ENCODE measurements at places on chromosomes 13 and 19.
A peak's percentile ranks its signal among the peaks of the same experiment; 100 is the strongest.

- DNase-seq: peak; percentile 73
Measured at GRCh38 chr19:17289489-17289888, 7.8 kb downstream of the ANKLE1 start.

DNA sequence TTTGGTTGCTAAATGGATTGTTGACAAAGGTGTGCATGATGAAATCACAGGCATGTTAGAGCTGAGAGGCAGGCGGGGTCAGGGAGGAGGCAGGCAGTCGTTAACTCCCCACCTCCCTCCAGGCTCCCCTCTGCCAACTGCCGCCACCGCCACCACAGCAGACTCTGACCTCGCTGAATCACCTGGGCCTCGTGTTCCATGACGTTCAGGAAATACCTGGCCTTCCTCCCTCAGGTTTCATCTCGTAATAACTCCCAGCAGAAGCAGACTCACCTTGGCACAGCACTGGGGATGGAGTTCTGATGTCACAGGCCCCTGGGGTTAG, 198.5 kb downstream of the KATNAL1 start:
- no peak for DNase-seq

DNA sequence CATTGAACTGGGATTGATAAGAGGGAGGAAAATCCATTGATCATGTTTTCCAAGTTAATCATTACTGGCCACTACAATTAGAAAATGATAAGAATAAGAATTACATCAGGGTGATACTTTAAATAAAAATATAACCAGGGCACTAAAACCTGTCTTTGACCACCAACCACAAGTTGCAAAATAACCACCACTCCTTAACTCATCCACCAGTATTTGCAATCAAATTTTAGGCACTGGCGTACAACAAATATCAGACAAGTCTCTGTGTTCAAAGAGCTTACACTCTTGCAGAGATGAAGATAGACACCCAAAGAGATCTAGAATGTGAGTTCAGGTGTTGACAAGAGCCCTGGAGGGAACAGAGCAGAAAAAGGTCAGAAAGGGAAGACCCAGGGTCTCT, 514 bp downstream of the CEACAM3 start:
- DNase-seq: no peak

- DNase-seq: no peak
Measured at GRCh38 chr19:47070756-47071155, 22.3 kb upstream of the TMEM160 start.

DNA sequence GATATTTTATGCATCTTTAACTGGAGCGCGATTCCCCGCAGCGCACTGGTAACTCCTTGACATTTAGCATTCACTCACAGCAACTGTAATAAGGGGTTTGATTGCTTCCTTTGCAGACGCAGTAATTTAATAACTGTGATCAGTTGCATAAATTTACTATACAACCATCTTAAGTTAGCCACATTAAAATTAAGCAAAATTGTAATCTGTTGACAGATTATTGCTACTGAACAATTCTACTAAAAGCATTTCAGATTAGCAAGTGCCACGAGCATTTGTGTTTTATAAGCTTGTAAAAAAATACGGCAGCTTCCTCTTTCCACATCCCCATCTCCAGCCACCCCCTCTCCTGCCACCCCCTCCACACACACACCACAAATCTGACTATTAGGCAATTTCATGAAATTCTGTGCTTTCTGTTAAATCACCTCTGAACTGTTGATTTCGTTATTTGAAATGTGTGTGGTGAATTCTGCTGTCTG, 44.4 kb downstream of the TSHZ3 start:
- peak; percentile 77 for DNase-seq

DNA sequence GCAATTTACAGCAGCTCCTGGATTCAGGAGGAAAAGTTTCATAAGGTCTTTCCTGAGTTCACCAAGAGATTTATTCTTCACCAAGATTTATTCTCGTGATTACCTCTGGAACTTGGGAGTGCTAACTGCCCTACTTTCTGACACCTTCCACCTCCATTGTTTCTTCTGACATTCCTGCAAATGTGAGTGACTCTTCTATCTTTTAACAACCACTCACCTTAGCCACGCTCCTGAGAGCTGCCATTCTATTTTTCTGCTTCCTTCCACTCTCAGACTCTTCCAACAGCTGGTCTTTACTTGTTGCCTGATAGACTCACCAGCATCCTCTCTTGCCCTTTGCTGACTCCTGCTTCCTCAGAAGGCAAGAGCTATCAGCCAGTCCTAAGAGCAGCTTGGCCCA, 11.5 kb upstream of the CBY2 start:
- DNase-seq: no peak

- peak; percentile 48 for DNase-seq
Measured at GRCh38 chr19:54017261-54017660, 25.8 kb downstream of the CACNG6 start.

DNA sequence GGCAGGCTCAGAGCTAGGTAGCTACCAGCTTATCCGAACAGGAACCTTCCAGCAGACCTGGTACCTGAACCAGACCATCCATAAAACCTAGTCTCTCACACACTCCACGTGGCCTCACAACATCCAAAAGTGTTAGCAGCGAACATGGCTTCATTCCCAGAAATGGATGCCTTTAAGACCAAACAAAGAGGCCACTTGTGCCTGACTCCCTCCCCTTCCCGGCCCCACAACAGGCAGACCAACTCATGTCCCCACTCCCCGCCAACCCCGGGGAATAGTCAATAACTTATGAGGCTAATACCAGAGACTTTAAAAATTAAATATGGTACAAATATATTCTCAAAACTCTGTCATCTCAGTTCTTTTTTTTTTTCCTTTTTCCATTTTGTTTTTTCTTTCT, 46.2 kb downstream of the ZNF557 start:
- DNase-seq: no peak

- peak; percentile 20 for DNase-seq
Measured at GRCh38 chr13:30618186-30618929, 638 bp downstream of the USPL1 start.

- peak; percentile 78 for DNase-seq
Measured at GRCh38 chr19:1066748-1067340, at the start of gene ARHGAP45. Gene ARHGAP45, plus strand, starts transcription at chr19:1067167. Its CDS starts 239 bp downstream, at chr19:1067406.

DNA sequence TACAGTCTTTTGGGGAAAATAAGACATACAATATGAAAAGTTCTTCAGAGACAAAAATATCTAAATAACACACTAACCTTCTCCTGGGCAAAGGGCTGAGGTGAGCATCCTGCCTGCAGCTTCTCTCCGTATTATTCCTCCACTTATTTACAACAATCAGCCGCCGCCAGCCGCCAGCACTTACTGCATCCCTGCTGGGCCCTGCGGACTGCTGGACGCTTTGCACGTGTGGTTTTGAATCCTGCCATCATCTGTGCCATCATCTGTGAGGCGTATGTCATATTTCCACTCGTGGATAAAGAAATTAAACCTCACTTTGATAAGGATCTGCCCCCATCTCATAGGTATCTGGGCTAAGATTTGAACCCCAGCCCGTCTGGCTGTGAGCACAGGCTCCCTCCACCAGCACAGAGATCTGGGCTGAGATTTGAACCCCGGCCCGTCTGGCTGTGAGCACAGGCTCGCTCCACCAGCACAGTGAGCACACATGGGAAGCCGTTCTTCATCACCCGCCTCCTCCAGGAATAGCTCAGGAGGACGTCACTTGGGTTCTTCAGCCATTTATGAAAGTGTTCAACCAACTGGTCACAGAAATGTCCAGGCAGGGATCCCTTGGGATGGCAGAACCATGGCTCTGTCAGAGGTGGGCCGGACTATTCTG, 35.2 kb upstream of the TUBGCP3 start:
- DNase-seq: no peak

- no peak for DNase-seq
Measured at GRCh38 chr13:21443171-21443570, 15.9 kb downstream of the ZDHHC20 start.

GRCh38 chr13:35499676-35500075, 23.2 kb upstream of the MAB21L1 start:
- no peak for DNase-seq

GRCh38 chr19:35389192-35389861, 18.5 kb downstream of the GPR42 start:
- no peak for DNase-seq

GRCh38 chr13:55298201-55298600, 1842.5 kb upstream of the PRR20A start:
- no peak for DNase-seq

- DNase-seq: no peak
Measured at GRCh38 chr13:78680115-78680561, 21.2 kb upstream of the OBI1 start.

GRCh38 chr19:30420316-30420715, 48.1 kb downstream of the ZNF536 start:
- DNase-seq: no peak

DNA sequence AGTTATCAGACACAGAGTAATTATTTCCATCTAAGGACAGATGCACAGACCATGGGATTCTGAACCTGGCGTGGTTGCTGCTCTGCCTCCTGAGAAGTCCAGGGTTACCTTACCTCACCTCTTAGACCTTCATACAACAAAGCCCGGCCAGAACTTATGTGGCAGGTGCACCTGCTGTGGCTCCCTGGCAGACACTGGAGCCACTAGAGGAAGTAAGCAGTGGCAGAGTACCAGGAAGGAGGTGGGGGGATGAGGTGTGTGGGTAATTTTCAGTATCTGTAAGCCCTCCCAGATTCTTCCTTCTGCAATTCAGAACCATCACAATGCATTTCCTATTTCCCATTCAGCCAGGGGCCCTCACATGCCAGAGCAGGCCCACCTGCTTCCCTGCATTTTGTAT, 106.1 kb upstream of the DOCK9 start:
- no peak for DNase-seq

- no peak for DNase-seq
Measured at GRCh38 chr19:33227242-33227650, 1.6 kb upstream of the SLC7A10 start.

GRCh38 chr13:45162194-45162593, 38.7 kb downstream of the KCTD4 start:
- no peak for DNase-seq

DNA sequence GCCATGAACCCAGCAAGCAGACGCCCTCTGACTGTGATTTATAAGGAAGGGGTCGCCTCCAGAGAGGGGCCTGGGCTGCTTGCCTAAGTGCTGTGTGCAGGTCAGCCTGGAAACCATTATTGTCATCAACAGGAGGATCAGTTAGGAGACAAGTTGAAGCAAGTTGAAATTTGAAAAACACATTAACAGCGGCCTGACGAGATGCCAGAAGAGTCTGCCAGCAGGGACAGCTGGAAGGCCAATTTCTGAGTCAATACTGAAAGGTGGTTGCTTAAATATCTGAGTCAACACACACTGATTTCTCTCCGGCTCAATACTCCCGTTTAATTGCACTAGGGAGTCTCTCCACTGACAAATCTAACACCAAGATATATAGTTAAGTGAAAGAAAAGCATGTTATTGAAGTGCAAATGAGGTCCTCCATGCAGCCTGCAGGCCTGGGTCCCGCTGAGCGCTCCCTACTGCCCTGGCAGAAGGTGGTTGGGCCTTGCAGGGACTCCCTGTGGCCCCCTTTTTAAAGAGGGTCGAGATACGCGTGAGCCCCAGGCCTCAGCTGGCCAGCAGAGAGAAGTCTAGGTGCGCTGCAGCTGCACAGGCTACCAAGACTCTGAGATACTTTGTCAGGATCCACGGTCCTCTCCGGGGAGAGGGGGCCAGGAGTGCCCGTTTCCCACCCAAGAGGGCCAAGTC, 91.1 kb downstream of the RNASEH2B start:
- DNase-seq: no peak

DNA sequence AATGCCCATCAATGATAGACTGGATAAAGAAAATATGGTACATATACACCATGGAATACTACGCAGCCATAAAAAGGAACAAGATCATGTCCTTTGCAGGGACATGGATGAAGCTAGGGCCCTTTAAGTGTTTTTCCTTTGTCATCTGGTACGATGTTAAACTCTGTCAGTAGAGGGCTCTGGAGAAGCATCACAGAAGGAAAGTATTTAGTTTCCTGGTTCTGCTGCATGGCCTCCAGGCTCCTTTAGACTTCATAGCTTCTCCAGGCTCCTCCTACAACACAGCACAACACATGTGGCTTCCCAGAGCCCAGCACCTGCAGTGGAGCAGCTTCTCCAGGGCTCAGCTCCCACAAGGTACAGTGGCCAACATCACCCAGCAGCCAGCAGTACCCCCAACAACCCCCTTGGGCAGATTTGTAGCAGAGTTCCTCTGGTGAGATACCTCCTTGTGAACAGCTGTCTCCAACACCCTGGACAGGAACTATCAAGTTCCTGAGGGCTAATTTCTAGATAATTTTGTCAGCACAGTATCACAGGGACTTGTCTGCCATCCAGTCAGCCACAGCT, 63.4 kb downstream of the KCTD12 start:
- DNase-seq: peak; percentile 76

DNA sequence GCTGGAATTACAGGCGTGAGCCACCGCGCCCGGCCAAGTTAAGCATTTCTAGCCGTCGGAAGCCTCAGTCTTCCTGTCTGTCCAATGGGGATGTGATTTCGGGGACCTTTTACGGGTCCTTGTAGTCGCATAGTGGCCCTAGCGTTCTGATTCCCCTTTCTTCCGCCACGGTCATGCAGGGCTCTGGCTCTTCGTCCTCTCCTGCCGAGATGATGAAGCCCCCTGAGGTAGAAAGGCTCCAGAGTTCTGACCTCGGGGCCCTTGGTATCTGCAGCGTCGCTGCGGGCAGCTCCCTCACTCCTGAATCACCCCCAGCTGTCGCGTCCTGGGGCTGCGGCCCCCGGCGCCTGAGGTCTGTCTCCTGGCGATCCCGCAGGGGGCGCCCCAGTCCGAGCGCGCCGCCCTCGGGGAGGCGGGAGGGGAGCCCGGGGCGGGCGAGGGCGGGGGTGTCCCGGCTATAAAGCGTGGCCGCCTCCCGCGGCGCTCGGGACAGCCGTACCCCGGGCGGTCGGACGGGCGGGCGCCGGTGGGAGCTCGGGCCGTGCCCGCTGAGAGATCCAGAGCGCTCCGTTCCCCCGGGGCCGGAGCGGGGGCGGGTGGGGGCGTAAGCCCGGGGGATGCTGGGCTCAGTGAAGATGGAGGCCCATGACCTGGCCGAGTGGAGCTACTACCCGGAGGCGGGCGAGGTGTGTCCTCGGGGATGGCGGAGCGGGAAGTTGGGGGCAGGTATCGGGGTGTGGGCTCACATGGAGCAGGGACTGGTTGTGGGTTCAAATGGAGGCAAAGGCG, at the start of gene FOXA3:
TSS of gene FOXA3 (plus strand) at position 487 of the 789 bp plus-strand sequence. CDS start at position 618, 131 bp downstream.
- peak; percentile 27 for DNase-seq

DNA sequence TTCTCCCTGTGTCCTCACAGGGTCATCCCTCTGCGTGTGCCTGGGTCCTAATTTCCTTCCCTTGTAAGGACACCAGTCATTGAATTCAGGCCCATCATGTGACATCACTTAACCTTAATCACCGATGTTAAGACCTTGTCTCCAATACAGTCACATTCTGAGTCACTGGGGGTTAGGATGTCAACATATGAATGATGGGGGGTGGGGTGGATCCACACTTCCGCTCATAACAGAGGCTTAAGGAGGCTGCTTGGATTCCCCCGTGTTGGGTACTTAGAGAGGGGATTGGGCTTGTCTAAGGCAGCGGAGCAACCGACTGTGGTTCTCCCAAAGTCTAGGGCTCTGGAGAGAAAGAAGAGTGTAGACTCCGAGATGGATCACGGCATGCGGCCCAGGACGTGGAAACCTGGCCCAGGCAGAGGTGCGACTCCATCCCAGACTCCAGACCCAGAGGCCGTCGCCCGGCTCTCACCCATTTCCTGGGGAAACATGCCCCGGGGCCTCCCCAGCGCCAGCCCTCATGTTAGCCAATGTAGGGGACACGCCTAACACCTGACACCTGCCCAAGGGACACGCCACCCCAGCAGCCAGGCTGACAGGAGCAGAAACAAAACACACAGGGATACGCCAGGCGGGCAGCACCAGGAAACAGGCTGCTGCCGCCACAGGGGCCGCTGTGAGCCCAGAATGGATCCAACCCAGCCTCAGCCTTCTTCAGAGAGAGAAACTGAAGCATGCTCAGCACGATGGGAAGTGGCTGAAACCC, 17.1 kb upstream of the IGLON5 start:
- no peak for DNase-seq

GRCh38 chr13:110416131-110417025, 109.3 kb downstream of the COL4A2 start:
- DNase-seq: no peak
